ENCODE measurements at places on chromosomes 11 and 22. TPM values are rescaled to one million over a fixed set of nuclear protein-coding genes. Genes with fewer than 3 reads are reported as not detected.
A peak's percentile ranks its signal among the peaks of the same experiment; 100 is the strongest.

The BDNF gene
- total RNA-seq = 3.6 TPM

The SF3B2 gene
- total RNA-seq = 192 TPM

GRCh38 chr11:92663539-92663938, 305.9 kb upstream of the MTNR1B start:
- no peak for DNase-seq

- DNase-seq = no peak
Observed at GRCh38 chr11:11217929-11218628, 135.0 kb downstream of the CSNK2A3 start.

GRCh38 chr22:48209473-48210197, 1447.2 kb downstream of the TBC1D22A start:
- DNase-seq = peak; percentile 59

- no peak for DNase-seq
Observed at GRCh38 chr22:45897736-45898135, 79.2 kb downstream of the WNT7B start.

- no peak for DNase-seq
Observed at GRCh38 chr22:31627223-31627731, 34.7 kb downstream of the PISD start.

GRCh38 chr22:22835771-22836291, 51.8 kb upstream of the IGLL5 start:
- DNase-seq = no peak

- DNase-seq = no peak
Observed at GRCh38 chr11:12235947-12236743, 125.8 kb downstream of the MICAL2 start.

DNA sequence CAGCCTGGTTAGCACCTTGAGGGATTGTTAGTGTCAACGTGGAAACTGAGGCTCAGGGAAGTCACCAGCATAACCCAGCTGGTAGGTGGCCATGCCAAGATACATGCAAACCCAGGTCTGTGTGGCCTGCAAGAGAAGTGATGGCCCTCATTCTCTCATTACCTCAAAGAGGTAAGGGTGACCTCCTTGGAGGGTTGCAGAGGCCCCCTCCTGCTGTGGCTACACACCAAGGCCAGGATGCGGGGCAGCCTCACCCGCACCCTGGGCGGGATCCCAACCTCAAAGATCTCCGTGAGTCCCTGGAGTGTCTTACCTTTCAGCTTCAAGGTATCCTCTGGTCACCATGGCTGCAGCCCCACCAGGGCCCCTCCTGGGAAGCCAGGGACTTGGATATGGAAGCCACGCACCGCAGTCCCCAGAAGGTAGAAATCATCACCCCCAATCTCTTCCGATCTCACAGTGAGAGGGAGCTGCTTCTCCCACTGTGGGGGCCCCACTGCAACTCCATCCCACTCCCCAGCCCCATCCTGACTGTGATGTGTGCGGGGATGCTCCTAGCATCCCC, 95.4 kb downstream of the MORC2 start:
- DNase-seq = peak; percentile 51

GRCh38 chr11:112806876-112807275, 154.3 kb upstream of the NCAM1 start:
- DNase-seq = no peak

DNA sequence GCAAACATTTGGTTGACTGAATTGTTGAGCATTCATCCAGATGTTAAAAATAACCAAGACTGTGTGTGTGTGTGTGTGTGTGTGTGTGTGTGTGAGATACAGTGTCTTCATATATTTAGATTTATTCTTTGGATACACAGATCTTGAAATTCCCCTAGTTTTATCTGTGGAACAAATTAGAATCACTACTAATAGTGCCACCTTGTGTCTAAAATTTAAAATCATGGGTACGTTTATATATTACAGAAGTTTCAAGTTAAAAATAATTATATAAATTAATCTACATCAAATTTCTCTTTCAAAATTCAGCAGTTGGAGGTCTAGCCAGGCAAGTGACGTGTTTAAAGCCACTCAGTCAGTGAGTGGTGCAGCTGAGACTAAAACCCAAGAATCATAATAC, 1566.2 kb upstream of the TENM4 start:
- DNase-seq = no peak

DNA sequence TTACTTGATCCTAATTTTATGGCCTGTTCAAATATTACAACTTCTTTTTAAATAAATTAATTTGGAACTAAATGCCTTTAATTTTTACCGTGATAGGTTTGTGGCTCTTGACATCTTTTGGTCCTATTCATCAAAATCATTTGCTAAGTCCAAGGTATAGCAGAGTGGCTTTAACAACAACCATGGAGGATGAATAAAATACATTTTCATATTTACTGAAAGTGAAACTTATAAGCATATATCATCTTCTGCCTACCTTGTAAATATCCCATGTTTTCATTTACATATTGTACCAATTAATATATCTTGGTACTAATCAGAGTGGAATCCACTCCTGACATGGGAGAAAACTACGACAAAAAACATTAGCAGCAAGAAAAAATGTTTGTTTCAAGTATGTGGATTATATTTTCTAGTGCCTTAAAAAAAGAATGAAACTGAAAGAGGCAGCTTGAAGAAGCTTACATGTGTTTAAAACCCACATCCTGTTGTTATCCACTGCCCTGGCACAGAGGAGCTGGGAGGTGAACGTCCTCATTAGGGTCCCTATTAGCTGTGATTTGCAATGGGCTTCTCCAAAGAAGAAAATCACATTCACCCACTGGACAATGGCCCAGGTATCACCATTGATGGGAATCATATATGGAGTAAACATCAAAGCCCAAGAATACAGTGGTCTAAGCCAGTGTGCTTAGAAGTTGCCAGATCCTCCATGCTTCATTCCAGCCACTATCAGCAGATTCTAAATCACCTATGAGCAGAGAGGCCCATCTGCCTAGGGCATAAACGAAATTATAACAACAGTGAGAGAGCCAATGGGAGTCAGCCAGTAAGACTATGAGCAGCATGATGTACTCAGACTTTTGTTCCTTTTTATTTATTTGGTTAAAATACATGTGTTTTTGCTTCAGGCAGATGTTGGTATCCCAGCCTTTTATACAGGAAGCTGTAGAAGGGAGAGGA, 84.7 kb downstream of the MAML2 start:
- no peak for DNase-seq

GRCh38 chr11:68698993-68699392, 14.6 kb downstream of the GAL start:
- DNase-seq = no peak

DNA sequence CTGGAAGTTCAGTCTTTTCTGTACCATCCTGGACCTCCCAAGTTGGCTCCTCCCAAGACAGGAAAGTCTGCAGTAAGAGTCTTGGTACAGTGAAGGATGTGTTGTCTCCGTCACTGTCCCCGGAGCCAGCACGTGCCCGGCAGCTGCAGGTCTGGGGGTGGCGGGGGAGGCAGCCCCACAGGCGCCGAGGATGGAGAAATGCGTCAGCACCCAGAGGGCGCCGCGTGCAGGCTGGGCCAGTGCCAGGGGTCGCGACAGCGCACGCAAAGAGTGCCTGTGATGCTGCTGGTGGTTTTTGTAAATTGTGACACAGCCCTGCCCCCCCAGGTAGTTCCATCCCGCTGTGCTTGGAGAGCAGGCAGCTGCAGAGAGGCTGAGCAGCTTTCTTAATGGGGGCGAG, 1200.5 kb downstream of the BRD1 start:
- no peak for DNase-seq

DNA sequence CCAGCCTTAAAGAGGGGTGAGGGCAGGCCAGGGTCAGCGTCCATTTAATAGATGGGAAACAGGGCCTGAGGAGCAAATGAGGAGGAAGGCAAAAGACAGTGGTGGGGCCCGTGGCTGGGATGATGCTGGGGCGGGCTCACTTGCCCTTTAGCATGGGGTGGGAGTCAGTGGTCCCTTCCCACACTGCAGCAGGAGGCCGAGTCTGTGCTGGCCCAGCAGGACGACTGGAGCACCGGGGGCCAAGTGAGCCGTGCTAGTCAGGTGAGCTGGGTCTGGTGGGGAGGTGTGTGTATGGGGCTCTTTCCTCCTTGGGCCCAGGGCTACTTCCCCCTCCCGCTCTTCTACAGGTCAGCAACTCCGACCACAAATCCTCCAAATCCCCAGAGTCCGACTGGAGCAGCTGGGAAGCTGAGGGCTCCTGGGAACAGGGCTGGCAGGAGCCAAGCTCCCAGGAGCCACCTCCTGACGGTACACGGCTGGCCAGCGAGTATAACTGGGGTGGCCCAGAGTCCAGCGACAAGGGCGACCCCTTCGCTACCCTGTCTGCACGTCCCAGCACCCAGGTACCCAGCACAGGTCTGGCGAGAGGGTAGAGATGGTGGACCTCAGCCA, 12.8 kb downstream of the SCYL1 start:
- no peak for DNase-seq
